ENCODE measurements at places on chromosomes 13 and 19.

GRCh38 chr13:24493356-24493755 is 19.2 kb downstream of the PARP4 start:
- no peak for DNase-seq

- no peak for DNase-seq
These were observed 476 bp downstream of the TYK2 start for GRCh38 chr19:10379880-10380312.

DNA sequence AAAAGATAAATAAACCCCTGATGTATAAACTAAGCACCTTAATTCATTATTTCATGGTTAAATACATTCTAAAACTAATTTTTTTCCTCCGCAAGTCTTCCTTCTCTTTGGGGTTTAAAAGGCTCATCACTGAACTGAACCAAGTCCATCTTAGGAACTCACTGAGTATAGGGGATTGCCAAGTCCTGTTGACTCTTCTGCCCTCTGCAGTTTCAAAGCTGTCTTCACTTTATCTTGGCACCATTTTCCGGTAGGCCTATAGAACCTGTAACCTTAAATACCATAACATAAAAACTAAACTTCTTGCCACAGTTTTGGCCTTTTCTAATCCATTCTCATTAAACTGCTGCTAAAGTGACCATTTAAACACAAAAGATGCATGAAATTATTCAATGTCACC is 66.5 kb upstream of the USPL1 start:
- DNase-seq: no peak

- no peak for DNase-seq
These were observed 60.0 kb upstream of the LRCH1 start for GRCh38 chr13:46492946-46493345.

Measured in activated CD8-positive, alpha-beta memory T cell treated with anti-CD3 and anti-CD28 coated beads for 1 hour (primary cell).